ENCODE measurements at places on chromosomes 2 and 18.

DNA sequence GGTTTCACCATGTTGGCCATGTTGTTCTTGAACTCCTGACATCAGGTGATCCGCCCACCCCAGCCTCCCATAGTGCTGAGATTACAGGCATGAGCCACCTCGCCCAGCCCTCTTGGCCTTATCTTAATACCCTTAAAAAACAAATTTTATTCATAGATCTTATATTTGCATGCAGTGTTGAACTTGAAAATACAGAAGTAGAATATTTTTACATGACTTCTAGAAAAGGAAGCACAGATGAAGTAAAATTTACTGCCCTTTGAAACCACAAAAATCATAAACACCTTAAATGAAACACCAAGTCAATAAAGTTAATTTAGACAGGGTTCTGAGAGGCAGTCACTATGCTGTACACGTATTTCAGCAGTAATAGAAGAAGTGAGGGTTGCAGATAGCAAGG, 145.7 kb downstream of the CERS6 start:
- no peak for DNase-seq

GRCh38 chr18:3223356-3223755, 3.6 kb upstream of the MYOM1 start:
- DNase-seq, result no peak

- no peak for DNase-seq
Observed at GRCh38 chr18:62778976-62779869, 63.9 kb downstream of the PHLPP1 start.

DNA sequence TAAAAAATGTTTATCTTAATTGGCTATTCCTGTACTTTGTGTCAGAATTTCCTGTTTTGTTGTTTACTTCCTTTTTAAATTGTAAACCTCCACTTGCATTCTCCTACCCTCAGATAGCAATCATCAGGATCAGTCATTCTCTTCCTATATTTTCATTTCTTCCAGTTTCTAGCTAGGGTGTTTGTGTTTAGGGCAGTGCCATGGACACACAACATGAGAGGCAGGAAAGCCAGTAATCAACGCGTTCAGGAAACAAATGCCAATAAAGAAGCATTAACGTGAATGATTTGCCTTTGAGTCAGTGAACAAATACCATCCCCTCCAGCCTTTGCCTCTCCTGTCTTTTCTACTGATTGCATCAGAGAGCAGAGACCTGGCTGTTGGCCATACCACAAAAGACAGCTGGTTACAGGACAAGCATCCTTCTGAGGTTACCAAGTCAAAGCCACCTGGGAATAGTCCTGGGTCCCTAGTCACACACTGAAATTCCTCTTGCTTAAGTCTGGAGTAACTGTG, 56.7 kb upstream of the FHL2 start:
- no peak for DNase-seq

- peak; percentile 8 for DNase-seq
Observed at GRCh38 chr18:46174342-46175041, 70.3 kb downstream of the HAUS1 start.

DNA sequence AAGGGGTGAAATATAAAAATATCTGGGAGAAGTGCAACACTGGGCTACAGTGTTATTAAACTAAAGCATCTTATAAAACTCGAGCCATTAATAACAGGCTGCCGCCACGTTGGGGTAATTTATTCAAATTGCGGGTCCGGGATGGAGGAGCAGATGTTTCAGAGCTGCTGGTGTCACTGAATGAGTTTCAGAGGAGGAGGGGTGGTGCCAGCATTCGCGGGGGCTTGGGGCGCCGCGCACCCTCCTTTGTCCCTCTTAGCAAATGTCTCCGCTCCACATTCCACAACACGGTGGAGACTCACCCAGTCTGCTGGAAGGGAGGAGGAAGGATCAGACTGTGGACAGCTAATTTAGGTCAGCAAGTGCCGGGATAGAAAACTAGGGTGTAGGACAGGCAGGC, 260.5 kb downstream of the CELF4 start:
- DNase-seq, result no peak

DNA sequence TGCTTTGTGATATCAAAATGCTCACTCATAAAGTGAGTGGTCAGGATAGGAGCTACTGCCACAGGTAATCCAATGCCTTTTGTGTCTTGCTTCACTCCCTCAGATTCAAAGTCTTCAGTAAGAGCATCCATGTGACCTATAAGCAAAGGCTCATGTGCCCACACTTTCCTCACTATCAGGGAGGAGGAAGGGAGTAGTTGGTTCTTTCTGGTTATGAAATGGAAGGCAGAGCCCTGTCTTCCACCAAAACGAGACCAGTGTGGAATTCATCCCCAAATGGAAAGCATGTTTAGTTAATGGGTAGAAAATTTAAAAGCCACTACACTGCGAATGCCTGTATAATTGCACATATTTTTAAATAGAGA, 25.8 kb downstream of the IL1F10 start:
- DNase-seq, result no peak

DNA sequence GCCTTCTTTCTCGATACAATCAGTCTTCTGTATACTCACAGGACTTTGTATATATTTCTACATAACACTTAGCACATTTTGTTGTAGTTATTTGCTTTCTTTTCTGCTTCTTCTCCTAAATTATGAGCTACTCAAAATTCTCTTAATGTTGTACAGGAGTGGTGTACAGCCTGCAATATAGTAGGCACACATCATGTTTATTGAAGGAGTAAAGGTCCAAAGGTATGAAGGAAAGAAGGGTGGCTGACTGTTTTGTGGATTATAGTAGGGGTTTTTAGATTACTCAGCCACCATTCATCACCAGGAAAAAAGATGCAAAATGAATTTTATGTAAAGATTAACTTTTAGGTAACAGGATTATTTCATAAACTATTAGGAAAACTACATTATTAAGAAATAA, 54.1 kb downstream of the C18orf54 start:
- no peak for DNase-seq

- no peak for DNase-seq
Observed at GRCh38 chr2:22628221-22628620, 756.8 kb upstream of the KLHL29 start.

DNA sequence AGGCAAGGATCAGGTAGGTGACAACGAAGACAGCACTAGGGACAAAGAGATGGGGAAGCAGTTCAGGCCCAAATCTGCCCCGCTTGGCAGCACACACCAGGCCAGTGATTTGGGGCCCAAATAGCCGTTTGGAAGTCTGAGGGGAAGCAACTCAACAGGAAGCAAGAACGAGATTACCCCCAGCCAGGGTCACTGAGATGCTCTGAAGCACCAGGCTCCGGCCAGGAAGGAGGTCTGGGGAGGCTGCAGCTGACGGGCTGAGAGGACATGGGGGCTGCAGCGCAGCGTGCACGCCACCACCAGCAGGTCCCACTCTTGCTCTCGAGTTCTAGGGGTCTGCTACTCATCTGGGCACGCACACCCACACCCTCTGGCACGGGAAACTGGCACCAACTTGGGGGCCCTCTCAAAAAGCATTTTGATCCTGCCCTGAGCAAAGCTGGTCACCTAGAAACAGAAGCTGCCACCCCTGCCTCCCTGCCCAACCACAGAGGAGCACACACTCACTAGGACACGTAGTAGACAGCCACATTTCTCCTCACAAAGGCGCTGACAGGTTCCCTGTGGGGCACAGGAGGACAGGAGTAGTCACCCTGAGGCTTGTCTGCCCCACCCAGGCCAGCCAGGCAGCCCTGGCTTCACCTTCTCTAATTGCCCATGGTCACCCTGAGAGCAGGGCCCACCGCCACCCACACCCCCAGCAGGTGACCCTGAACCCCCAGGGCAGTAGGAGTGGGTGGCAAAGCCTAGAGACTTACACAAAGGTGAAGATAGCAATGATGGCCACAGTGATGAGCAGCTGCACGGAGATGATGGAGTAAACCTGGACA, 8.4 kb downstream of the PNKD start:
- no peak for DNase-seq

- no peak for DNase-seq
Observed at GRCh38 chr2:26284132-26284531, 39.4 kb downstream of the HADHB start.

DNA sequence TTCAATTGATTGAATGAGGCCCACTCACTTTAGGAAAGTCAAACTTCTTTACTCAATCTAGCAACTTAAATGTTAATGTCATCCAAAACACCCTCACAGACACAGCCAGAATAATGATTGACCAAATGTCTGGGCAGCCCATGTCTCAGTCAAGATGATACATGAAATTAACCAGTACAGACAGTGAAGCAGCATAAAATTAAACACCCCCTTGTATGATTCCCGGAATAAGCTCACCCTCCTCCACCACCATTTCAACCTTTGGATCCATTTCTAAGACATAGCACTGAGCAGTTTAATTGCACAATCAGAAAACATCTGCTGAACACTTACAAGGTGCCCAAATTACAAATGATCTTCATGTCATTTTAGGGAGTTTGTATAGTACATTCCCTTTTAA, 570.7 kb upstream of the ID2 start:
- DNase-seq, result no peak

DNA sequence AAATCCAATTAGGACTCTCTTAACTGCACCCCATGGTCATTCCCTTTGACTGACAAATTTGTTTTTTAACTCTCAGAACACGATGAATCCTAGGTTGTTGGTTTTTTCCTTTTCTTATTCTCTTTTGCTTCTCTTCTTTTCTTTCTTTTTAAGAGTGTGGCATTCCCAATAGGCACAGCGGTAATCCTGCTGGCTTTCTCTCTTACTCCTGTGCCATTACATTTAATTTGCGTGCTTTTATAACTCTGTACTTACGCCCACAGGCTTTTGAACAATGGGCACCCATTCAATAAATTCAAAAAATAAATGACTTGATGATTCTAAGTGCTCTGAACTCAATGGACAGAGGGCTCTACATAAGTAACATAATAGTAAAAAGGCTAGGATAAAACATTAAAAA, 189.0 kb upstream of the SMAD7 start:
- DNase-seq, result no peak

- DNase-seq, result no peak
Observed at GRCh38 chr2:242098445-242099128, 229.1 kb downstream of the RTP5 start.

DNA sequence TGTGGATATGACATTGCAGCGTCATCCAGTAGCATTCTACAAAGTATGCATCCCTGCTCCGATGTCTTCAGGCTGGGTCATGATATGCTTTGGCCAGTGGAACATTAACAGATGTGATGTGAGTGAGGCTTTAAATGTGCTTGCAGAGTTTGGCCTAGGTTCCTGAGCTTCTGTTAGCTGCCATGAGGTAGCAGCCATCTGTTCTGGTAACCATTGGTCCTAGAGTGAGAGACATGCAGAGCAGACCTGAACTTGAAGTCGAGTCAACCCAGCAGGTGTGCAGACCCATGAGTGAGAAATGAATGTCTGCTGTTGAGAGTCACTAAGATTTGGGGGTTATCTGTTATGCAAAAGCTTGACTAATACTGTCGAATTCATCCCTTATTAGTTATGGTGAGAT, 73.8 kb upstream of the NABP1 start:
- no peak for DNase-seq

- no peak for DNase-seq
Observed at GRCh38 chr2:212831671-212832199, 293.1 kb upstream of the ERBB4 start.

DNA sequence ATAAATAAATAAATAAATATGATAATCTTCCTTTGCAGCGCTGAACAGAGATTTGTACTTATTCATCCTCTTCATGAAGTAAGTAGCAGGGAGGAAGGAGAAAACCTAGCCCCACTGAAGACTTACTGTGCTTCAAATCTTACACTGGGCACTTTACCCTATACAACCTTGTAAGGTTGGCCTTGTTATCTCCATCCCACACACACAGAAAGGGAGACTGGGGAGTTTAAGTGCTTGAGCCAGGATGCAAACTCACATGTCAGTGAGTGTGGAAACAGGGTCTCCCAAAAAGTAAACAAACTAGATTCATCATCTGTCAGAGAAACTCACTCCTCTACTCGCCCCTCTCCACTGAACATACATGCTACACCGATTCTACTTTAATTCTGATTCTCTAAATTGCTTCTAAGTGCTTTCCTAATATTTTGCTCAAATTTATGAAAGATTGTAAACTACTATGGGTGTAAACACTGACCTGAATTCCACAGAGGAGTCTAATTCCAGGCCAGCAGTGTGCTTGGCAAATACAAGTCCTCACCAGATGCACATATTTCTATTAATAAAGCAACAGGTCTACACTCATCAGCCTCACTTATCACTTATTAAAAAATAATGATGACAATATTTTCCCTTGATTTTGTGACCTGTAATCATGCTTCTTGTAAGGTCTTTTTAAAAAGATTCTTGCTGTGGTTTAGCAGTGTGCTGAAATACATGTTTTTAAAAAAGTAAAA, 155.5 kb downstream of the TCF4 start:
- DNase-seq, result no peak

- DNase-seq, result no peak
Observed at GRCh38 chr2:141707486-141707885, 423.3 kb downstream of the LRP1B start.

- DNase-seq, result no peak
Observed at GRCh38 chr2:98161186-98161585, 74.2 kb downstream of the VWA3B start.

- DNase-seq, result no peak
Observed at GRCh38 chr2:176732780-176733179, 463.5 kb downstream of the MTX2 start.

- DNase-seq, result no peak
Observed at GRCh38 chr2:100066246-100066645, 76.1 kb downstream of the AFF3 start.

- no peak for DNase-seq
Observed at GRCh38 chr2:153595939-153596338, 117.4 kb upstream of the RPRM start.

GRCh38 chr2:53861824-53862223, 2.1 kb upstream of the GPR75 start:
- DNase-seq, result no peak

DNA sequence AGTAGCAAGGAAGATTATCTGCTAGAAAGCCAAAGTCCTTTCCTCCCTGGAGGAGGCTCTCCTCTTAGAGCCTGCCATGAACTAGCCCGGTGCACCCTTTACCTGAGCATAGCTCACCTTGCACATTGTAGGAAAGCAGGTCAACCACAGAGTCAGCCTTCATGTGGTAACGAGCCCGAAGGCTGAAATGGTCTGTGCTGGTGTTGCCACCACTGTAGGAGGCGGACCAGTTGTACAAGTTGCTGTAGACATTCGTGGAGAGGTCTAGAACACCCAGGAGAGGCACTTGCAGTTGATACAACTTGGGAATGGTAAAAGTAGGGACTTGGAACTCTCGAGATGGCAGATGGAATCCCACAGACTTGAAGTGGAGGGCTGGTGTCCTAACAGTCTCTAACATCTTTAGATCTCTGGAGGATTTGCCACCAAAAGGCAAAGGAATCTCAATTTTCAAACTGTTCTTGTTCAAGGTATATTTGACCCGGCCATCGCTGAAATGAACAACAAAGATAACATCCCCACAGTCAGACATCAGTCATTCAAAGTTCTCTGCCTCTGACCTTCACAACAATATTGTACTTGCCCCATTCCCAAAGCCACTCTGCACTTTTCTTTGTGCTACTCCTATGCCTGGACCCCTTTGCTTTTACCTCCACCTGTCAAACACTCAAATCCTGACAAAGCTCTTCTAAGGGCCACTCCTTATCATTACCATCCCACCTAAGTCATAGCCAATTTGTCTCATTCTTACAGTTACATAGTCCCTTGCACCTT, 30.6 kb downstream of the APOB start:
- DNase-seq, result no peak
